ENCODE measurements at places on chromosomes 4 and X.

DNA sequence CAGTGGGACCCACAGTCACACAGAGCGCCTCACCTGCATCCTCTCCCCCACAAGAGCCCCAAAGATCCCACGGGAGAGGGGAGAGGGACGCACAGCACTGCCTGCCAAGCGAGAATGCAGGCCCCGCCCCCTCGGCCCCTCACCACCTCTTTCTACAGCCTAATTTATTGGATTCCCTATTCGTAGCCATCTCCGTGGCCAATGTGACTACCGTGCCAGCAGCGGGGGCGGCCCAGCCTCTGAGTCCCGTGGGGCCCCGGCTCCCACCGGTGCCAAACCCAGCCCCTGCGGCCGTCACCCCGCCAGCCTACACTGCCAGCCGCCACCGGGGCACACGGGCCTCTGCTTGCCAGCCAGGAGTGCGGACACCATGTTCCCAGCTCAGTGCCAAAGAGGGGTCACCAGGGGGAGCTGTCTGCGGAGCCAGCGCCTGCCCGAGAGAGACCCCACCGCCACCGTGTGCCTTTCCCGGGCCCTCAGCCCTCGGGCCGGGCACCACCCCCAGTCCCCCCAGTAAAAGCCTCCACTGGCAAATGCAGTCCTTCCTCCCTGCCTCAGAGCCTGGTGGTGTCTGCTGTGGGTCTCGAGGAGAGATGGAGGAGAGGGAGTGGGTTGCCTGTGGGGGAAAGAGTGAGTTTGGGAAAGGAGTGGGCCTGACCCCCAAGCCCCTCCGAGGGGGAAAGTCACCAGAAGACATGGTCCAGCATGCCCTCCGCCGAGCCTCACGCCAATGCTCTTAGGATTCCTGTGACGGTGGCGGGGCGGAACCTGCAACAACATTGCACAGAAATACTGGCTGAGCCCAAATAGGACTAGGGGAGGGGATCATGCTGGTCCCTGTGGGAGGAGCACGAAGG lies 19.6 kb upstream of the PLXNB3 start:
- DNase-seq = no peak

GRCh38 chr4:169952236-169953002 lies 73.8 kb downstream of the MFAP3L start:
- DNase-seq = peak; percentile 54

- DNase-seq = no peak
Measured at GRCh38 chr4:168674077-168674747, 177.4 kb downstream of the PALLD start.

GRCh38 chr4:121819216-121819965 lies 4.3 kb downstream of the CCNA2 start:
- no peak for DNase-seq

GRCh38 chr4:85994576-85994975 lies 365.3 kb downstream of the MAPK10 start:
- DNase-seq = no peak

DNA sequence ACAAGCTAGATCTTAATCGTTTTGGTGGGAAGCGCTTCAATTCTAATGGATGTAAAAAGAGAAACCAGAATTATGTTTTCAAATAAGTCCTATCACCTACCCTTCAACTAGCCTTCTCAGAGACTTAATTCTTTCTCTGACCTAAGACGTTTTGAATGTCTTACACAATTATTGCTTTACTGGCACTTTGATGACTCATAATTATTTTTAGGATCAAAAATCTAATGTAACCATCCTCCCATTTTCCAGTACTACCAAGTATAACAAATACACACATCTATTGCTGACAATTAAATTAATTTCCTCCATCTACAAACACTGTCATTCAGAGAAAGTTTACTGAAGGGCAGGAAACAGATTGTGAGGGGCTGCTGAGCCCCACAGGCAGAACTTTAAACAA lies 108.6 kb downstream of the PPP3CA start:
- no peak for DNase-seq

Data from GM13976 (cell line).